Left renal pelvis (tissue), 4 donors: ENCODE measurements at places on chromosomes 13 and 19.

DNA sequence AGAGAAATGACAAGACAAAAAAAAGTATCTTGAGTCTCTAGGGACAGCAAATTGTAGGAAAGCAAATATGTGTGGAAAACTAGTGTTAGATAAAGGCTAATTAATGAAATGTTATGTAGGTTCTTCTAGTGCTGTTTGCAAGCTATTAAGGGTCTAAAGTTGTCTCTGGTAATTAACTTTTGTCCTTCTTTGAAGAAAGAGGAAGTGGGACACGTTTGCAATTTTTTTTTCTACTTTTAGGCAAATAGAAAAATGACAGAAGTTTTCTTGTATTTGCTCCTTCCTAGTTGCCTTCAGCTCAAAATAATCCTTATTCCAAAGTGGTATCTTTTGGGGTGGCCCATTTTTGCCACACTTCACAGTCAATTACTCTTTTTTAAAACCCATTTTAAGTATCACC lies 1877.7 kb upstream of the PRR20A start:
- DNase-seq: no peak

GRCh38 chr13:103187721-103188156 lies 121.5 kb upstream of the SLC10A2 start:
- DNase-seq: no peak

- DNase-seq: no peak
Measured at GRCh38 chr13:106109391-106109791, 426.1 kb downstream of the EFNB2 start.

DNA sequence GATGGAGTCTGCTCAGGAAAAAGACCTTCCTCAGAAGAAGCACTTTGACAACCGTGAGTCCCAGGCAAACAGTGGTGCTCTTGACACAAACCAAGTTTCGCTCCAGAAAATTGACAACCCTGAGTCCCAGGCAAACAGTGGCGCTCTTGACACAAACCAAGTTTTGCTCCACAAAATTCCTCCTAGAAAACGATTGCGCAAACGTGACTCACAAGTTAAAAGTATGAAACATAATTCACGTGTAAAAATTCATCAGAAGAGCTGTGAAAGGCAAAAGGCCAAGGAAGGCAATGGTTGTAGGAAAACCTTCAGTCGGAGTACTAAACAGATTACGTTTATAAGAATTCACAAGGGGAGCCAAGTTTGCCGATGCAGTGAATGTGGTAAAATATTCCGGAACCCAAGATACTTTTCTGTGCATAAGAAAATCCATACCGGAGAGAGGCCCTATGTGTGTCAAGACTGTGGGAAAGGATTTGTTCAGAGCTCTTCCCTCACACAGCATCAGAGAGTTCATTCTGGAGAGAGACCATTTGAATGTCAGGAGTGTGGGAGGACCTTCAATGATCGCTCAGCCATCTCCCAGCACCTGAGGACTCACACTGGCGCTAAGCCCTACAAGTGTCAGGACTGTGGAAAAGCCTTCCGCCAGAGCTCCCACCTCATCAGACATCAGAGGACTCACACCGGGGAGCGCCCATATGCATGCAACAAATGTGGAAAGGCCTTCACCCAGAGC lies 16.2 kb upstream of the ZNF544 start:
- no peak for DNase-seq

DNA sequence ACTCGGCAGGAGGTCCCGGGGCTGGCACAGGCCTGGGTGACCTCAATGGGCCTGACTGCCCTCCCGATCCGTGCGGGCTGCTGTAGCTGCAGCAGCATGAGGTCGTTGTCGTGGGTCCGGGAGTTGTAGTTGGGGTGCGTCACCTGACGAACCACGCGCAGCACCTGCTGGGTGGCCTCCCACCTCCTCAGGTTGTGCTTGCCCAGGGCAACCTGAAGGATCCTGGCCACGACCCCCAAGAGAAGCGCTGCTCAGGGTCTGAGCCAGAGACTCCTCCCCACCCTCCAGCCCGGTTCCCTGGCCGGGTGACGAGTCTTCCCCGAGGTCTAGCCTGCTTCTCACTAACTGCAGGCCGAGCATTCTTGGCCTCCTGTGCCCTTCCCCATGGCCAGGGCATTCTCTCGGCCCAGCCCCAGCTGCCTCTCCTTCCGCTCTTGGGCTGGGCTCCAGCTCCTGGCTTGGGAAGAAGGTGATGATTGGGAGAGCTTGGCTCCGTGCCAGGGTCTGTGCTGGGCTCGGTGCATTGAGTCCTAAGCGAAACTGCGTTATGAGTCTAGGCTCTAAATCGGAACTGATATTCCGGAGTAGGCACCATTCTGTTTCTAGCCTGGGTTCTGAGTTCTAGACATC lies 3.1 kb downstream of the KLK14 start:
- DNase-seq: no peak

DNA sequence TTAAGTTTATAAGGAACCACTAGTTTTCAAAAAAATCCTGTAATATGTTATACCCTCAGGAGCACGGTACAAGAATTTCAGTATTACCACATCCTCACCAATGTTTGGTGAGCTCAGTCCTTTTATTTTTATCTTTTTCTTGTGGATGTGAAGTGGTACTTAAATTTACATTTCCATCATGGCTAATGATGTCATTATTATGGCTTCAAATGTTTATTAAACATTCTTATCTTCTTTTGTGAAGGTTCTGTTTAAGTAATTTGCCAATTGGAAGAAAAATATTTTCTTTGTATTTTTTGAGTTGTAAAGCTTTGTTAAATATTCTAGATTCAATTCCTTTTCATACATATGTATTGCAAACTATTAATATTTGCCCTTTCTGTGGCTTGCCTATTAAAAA lies 291.0 kb downstream of the ENOX1 start:
- DNase-seq: no peak

DNA sequence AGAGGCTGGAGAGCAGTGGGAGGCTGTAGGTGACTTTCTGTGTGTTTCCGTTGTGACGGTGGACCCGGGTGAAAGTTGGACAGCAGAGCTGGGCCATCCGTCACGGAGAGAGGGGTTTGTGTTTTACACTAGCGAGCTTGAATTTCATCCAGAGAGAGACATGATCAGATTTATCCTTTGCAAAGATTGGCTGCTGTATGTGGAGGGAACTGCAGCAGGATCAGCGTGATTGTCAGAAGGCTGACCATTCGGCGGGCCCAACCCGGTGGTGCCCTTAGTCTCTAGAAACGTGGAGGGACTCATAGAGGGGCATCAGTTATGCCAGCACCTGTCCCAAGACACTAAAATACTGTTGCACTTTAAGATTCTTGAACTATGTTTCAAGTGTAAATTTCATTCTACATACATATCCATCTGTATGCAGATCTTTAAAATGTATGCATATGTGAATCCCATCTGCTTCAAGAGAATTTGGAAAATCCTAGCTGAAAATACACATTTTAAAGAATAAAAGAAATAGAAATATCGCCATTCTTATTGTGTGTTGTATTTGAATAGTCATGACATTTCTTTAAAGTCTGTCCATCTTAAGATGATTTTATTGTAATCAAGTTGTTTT lies 7.0 kb downstream of the FAM124A start:
- no peak for DNase-seq
